ENCODE measurements at places on chromosomes 1 and 21.

GRCh38 chr1:18018366-18018765, 89.2 kb upstream of the IGSF21 start:
- no peak for DNase-seq

DNA sequence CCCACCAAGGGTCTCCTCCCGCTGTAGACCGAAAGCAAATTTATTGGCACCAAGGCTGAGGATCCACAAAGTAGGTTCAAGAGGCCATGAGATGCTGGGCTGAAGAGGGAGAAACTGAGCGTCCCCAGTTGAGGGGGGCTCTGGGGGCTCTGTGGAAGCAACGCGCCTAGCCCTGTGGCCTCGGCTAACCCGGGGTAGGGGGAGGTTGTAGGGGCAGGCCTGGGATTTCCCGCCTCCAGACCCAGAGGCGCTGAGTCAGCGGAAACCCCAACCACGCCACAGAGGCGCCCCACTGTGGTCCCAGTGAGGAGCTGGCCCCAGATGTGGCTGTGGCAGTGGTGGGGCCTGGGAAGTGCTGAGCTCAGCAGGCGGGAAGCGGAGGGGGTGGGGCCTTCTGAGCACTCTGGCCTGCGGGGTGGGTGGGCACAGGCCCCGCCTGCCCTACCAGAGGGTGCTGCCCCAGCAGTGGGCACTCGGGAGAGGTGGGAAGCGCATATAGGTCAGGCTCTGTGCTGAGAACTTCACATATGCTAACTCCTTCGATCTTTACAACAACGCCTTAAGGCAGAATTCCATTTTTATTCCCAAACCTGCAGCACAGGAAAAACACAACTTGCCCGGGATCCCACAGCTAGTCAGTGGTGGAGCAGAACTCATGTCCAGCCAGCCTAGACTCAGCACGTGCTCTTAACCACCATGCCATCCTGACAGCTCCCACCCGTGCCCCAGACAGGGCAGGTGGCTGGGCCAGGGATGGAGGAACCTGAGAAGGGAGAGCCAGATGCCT, 1.5 kb upstream of the COL16A1 start:
- DNase-seq = peak; percentile 43

DNA sequence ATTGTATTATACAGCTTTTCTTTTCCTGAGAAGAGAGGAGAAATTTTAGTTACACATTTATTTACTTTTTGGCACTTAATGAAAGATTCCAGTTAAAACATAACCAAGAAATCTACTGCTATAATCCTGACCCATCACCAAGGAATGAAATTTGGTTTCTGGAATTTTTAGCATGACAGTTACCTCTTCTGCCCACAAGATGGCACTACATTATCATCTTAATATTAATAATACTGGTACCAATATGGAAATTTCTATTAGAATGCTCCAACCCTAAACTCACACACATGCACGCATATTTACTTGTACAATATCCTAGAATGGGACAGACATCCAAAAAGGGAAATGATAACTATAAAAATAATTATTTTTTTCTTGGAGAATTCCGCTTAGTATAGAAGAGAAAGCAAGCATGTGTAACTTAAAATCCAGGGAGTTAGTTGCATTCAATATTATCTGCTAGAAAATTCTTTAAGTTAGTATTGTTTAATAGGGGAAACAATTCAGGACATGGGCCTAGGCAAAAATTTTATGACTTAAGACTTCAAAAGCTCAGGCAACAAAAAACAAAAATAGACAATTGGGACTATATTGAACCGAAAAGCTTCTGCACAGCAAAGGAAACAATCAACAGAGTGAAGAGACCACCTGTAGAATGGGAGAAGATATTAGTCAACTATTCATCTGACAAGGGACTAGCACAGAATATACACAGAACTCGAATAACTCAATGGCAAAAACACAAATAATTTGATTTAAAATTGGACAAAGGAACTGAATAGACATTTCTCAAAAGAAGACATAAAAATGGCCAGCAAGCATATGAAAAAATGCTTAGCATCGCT, 37.4 kb downstream of the MAP3K21 start:
- no peak for DNase-seq

DNA sequence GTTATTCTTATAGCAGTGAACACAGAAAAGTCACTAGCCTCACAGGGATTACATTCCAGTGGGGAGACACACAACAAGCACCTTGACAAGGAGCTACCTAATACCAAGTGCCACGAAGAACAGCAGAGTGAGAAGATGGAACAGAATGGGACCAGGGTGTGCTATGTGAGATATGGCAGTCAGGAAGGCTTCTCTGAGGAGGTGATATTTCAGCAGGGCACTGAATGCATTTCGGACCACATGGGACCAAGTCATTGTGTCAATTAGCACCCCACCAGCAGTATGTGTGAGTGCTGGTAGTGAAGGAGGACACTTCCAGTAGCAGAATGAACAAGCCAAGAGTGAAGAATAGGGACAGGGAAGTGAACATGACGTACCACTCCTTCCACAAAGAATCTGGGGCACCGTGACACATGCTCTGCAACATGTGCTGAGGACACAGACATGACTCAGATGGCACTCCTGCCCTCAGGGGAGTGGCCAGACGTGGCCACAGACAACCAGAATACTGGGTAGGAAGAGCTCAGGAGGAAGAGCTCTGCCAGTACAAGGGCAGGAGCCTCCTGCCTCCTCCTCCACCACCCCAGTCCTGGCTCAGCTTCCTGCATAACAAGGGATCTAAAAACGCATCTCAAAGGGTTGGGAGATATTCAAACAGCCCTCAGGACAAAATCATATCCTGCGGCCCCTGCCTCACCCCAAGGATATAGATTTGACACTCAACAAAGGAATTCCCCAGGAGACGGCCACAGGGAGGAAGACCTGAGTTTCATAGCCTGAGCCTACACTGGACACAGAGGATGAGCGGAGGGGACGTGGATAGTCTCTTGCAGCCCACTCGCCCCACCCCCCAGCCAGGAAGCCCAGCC, 102.5 kb downstream of the TRABD2B start:
- DNase-seq = no peak

DNA sequence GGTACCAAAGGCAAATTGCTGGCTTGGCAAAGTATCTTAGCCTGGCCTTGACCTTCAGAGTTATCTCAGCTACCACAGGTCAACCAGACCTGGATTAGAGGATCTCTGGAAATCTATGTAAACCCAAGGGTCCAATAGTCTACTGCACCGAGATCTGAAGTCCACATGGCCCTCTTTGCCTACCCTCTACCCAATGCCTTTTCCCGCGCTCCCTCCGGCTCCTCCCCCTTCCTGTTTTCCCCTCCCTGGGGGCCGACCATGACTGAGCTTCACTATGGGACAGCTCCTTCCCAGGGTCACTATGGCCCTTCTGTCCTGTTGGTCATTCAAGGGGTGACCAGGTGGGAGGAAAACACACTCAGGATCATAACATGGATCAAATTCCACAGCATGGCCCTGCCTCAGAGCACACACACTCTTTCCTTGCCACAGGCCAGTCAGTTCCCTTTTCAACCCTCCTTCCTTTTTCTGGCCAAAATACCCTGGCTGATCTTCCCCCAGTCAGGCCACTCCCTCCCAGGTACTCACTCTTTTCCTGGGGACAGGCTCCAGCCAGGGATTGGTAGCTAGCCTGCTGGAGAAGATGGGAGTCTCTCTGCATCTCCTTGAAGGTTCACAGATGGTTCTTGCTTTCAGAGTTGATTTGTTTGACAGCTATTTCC, 19.1 kb upstream of the TMEM183A start:
- no peak for DNase-seq

DNA sequence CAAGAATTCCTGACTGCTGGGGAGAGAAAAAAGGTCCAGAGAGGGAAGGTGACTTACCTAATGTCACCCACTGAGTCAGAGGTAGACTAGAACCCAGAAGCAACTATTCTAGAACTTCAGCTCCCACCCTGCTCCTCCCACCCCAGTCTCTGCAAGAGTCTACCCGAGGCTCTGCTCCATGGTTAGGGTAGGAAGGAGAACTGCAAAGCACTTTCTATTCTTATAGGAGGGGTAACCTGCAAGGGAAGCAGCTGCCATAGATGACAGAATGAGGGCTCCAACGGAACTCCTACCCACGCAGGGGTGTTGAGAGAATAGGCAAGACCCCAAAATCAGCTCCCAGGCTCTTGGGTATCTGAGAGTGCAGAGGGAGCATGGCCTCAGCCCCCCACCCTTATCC, 4.3 kb downstream of the SLC9A1 start:
- DNase-seq = no peak

GRCh38 chr1:186768906-186769305, 59.8 kb upstream of the PLA2G4A start:
- DNase-seq = no peak

GRCh38 chr21:36684957-36685714, 13.8 kb upstream of the SIM2 start:
- no peak for DNase-seq

DNA sequence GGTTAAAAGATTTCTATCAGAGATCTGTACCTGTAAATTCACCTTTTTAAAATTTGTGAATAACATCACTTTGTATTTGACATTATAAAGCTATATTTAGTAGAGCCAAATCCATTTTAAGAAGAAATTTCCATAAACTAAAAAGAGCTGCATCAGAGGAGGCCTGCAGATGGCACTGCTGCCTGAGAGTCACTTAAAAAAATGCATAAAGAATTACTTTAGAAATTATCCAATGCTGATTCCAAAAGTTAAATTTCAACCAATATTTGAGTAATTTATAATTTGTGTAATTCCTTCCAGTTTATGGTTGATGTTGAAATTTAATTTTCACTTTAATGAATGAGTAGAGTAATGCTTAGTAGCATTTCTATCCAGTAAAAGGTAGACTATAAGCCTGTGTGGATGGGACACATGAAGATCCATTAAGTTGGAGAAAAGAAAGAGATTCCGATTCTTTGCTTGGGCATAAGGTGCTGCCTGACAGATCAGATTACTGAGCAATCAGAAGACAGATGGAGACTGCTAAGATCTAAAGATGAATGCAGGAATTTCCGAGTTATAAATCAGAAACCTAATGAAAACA, 20.7 kb upstream of the RPE65 start:
- DNase-seq = no peak

- no peak for DNase-seq
Measured at GRCh38 chr21:28436286-28436932, 556.3 kb downstream of the LTN1 start.

GRCh38 chr1:228277491-228278431, 69.9 kb downstream of the OBSCN start:
- DNase-seq = no peak

DNA sequence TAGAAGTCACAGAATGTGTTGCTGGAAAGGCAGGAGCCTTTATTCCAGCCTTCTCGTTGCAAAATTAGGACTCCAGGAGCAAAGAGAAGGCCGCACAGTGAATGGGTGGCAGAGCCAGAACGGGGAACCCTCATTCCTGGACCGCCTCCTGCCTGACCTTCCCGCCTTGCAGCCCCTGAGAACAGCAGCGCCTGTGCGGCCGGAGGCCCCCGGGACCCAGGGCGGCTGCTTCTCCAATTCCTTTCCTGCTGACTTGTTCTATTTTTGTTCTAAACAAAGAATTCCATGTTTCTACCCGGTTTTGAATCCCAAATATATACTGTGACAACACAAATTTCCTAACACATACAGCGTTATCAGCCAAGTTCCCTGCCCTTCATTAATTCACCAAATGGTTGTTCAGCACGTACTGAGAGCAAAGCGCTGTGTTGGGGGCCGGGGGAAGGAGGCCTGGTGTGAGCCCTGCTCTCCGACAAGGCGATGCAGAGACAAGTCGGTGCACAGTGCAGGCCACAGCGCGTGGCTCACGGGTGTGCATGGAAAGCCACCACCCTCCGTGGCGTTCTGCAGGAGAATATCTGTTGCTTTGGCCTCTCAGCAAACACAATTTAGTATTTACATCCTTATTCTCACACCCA, 31.9 kb upstream of the COL6A2 start:
- DNase-seq = no peak

DNA sequence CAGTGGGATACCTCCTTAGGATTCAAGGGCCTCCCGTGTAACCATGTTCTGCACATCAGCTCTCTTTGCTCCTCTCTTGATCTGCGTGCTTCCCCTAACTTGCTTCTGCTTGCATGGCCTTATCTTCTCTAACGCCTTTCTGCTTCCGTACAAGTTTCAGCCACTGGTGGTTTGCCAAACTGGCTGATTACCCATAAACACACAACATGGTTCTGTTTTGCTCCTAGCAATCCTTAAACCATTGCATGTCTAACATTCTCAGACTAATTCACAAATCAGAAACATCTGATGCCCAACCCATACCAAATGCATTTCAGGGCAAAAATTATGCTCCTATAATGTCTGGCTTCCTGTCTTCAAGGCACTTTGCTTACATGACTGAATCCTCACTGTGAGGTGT, 166.4 kb downstream of the PBX1 start:
- no peak for DNase-seq

DNA sequence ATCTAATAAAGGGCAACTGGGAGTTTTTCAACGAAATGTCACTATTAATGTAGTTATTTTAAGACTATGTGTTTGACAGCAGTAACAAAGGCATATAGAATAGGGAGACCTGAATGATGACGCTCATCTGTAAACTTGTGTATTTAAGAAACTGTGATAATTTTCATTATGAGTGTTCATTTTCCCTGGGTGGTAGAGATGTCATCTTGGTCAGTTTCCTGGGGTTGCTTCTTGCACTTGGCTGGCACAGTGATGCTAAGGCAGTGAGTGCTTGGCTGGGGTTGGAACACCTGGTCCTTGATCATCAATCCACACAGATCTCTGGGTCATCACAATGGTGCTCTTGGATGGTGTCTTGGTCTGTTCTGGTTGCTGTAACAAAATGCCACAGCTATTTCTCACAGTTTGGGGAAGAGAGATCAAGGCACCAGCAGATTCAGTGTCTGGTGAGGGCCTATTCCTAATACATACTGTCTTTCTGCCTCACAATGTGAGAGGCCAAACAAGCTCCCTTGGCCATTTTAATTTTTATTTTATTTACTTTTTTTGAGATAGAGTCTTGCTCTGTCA, 7.9 kb upstream of the SMYD2 start:
- DNase-seq = no peak

- DNase-seq = no peak
Measured at GRCh38 chr1:166088572-166088955, 78.2 kb downstream of the FAM78B start.

GRCh38 chr1:203539831-203540546, 46.0 kb downstream of the OPTC start:
- DNase-seq = no peak

DNA sequence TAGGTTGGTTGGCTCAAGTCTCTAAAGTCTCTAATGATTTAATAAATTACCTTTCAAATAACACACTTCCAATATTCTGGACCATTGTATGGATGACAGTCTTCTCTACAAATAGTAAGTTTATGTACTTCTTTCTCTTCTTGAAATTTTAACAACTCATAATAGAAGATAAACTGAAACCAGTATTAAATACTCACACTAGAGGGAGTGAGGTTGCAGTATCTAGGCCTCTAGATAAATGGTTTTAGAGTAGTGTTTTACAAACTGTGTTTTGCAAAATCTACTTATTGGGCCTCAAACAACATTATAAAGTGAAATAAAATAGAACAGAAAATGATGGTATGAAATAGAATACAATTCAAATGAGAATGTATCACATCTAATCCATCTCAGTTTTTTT, 479.9 kb upstream of the BRINP3 start:
- no peak for DNase-seq

GRCh38 chr1:15123270-15123669, 30.3 kb upstream of the TMEM51 start:
- no peak for DNase-seq
